Adipocyte (in vitro differentiated cells): ENCODE measurements at places on chromosomes 3 and 15.

DNA sequence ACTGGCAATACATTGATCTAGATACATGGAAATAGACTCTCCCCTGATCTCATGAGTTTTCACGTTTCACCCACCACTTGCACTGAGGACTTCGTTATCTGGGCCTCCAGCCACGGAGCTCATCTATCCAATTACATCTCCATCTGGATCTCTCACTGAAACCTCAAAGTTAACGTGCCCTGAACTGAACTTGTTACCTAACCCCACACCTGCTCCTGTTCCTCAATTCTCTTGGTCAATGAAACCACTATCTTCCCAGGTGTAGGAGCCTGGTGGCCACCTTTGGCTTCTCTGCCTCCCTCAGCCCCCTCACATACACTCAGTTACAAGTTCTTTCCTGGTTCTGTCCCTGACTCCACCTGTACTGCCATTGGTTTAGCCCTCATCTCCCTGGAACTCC lies 9.7 kb downstream of the DGKG start:
- DNase-seq: no peak

DNA sequence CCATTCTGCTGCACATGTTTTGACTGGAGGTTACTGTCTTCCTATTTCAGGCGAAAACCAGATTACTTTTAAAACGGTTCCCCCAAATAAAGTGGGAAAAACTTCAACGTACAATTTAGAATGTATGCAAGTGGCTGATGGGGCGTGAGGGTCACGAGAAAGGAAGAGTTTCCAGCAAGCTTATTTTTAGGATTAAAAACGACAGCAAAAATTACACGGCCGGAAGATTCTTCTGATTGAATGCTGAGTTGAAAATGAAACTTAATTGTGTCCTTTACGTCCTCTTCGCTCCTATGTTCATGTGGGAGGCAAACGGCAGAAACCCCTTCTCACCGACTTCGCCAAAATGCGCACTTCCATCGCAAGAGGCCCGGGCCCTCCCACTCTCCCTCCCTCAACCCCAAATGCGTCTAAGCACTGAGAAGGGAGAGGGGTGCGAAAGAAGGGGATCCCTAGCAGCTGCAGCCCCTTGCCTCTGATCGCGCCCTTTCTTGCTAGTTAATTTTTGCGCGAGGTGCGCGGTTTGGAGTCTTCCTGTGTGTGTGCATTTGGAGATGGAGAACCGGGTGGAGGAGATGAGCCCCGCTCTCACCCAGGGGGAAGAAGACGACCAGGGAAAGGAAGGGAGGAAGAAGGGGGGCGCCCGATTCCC lies 656 bp downstream of the CD47 start:
- DNase-seq: peak; percentile 58

DNA sequence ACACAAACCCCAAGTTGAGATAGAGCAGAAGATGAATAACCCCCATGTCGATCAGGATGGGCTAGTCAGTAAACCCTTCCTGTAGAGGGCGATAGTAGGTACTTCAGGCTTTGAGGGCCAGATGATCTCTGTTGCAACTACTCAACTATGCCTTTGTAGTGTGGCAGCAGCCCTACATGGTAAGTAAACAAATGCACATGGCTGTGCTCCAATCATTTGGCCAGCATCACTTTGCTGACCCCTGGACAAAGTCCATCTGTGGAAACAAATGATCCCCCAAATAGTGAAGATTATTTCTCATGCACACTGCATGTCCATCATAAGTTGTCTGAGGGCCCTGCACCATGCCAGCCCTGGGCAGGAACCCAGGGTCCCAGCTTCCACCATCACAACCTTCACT lies 402.2 kb upstream of the PROK2 start:
- DNase-seq: no peak

GRCh38 chr3:181692311-181693145 lies 19.2 kb upstream of the SOX2 start:
- no peak for DNase-seq

DNA sequence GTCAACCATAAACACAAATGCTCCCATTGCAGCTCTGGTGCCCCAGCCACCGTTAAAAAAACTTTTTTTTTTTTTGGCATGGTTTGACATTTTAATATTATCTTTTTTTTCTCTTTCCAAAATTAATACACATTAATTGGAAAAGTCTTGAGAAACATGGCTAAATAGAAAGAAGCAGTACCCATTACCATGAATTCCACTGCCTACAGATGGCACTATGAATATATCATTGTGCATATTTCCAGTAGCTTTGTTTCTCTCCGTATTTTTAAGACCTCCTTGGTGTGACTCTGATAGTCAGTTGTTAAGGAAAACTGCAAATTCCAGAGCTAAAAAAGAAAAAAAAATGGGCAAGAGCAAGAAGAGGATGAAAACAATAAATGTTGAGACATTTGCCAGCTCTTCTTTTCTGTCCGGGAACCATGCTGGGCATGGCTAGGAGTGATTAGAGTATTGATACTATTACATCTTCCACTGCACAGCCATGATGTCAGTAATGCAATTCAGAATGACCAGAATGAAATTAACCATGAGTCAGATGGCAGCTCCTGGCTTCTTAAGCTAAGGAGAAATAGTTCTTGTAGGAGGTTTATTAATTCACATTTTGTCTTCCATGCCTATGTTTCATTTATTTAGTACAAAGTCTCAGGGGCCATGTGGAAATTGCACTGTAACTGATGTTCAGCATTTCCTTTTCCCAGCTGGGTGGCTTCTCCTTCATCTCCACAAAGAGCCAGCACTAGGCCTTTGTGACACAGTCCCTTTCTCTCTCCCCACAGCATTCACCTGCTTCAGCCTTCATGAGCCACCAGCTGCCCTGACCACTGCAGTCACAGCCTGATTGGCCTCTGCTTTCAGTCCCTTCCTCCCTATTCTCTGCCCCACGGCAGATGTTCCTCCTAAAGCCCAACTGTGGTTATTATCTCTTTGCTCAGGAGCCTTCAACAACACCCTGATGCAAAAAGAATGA lies 31.8 kb downstream of the SLC7A14 start:
- DNase-seq: no peak

DNA sequence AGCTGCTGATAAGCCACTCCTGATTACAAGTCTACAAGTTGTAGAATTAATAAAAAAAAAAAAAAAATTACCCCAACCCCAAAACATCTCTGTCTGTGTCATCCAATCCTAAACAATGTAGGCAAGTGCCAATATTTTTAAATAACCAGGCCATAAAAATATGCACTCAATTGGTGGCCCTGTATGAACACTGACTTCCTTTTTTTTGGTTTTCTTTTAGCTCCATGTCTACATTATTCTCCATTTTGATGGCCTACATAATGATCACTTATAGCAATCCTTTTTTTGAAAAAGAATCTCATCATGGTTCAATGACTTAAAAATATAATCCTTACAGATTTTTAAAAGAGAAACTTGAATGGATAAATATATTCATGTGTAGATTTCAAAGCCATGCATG lies 72.1 kb downstream of the FOXP1 start:
- no peak for DNase-seq

GRCh38 chr15:29670998-29671981 lies 151.0 kb downstream of the TJP1 start:
- peak; percentile 51 for DNase-seq

DNA sequence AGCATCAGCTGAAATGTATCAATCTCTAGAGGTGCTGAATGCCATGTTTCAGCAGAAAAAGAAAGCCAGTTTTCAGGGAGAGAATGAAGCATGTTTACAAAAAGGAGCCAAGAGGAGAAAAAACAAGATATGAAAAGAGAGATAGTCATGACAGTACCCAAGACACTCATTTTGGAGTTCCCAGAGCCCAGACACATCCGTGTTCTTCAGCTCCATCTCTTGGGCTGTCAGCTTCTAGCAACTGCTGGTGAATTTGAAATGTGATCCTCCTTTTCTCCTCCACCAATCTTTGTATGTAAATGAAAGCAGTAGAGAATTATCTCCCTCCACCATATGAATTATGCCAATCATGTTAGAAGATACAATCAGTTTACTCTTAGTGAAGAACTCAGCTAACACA lies 93.0 kb upstream of the SLC25A36 start:
- no peak for DNase-seq

GRCh38 chr3:64502284-64502683 lies 185.5 kb downstream of the ADAMTS9 start:
- peak; percentile 65 for DNase-seq

DNA sequence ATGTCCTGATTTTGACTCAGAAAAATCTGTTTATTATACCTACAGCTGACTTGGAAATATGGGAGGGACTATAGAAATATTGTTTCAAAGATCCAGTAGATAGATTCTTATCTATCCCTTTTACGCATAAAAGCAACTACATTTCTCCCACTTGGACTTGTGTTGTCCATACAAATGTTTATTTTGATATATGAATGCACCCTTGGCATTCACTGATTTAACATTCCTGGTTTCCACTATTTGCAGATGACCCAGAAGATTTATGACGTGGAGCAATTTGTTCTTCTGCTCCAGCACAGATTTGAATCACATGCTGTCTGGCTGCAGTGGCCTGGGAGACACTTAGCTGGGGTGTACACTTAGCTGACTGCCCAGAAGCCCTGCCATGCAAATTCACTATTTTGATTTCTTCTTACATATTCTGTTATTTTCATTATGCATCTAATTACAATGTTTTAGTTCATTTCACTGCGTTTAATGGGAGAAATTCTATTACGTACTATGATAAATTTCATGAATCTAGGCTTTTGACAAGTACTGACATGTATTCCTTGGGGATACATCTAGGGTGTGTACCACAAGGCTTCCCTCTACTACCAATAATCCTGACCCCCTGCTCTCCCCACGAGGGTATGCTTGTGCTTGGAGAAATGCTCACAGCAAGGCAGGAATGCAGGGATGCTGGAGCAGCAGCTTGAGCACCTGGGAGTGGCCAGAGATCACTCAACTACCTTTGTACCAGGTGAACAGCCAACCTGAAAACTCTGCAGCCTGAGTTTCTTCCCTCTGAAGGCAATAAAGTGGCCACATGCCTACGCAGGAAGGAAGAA lies 223.6 kb upstream of the TBL1XR1 start:
- DNase-seq: peak; percentile 88

- no peak for DNase-seq
Observed at GRCh38 chr3:191985691-191986090, 524.7 kb downstream of the PYDC2 start.

DNA sequence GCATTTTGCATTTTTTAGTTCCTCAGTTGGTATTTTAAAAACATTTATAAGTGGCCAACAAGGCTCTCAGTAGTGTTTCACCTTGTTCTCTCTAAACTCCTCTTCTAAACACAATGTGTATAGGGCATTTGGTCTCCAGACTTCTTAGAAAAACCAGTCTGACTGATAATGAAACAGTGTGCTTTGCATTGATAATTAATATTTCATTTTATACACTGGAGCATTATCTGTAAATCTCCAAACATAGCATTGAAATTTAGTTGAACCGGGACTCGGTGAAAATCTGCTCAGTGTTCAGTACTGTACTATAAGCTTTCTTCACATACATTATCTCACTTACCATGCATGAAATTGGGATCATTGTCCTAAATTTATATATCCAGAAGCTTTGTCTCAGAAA lies 53.6 kb downstream of the SETD5 start:
- DNase-seq: no peak

- DNase-seq: no peak
Observed at GRCh38 chr3:39220407-39221140, 28.2 kb upstream of the XIRP1 start.

DNA sequence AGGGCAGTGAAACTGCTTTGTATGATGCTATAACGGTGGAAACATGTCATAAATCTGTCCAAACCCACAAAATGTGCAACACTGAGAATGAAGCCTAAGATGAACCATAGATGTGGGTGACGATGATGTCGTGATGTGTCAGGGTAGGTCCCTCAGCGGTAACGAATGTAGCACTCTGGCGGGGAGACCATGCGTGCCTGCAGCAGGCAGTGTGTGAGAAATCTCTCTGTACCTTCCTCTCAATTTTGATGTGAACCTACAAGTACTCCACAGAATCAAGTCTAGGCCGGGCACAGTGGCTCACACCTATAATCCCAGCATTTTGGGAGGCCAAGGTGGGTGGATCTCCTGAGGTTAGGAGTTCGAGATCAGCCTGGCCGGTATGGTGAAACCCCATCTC lies 268.2 kb upstream of the LYSMD4 start:
- DNase-seq: no peak

DNA sequence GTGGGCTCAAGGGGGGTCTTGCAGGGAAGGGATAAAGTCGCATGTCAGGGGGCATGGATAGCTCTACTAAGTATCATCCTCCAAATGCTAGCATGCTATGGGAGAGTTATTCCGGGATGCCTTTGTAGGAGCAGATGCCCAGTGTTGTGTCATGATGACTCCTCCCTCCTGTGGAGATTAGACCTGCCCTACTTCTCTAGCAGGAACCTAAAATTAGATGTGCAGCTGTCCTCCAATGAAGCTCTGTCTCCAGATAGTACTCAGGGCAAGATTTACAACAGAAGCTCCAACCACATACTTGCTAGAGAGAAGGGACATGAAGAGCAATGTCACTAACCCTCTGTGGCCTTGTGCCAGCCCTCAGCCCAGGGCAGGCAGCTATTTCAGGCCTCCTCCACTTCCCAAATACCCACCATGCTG lies 82.5 kb downstream of the AGBL1 start:
- DNase-seq: no peak

DNA sequence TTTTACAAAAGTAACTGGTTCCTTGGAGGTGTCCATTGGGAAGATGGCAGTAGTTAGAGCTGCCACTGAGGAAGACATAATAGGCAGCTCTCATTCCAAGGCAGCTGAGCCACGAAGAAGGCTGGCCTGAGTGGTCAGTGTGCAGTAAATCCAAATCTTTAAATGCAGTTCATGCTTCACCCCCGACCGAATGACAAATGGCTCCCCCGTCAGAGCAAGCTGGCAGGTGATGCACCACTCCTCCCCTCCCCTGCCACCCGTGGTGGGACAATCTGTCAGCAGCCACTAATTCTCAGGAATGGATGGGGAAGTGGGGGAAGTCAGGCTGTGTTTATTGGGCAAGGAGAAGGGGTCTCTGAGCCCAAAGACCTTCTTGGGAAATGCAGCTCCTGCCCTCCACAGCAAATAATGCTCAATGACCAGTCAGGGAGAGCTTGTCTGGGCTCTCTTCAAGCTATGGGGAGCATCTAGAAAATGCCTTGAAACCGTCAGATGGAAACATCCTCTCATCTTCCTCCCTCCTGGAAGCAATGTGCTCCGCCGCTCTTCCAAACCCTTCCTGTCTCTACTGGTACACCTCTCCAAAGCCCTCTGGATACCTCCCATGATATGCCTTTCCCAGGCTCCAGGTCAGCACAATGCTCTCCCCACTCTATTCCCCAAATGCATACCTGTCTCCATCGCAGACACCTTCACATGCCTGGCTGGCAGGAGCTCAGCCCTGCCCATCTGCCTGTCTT lies 65.4 kb downstream of the LIPC start:
- no peak for DNase-seq
